NAMALWA (cell line): ENCODE measurements at places on chromosomes 4 and X.

DNA sequence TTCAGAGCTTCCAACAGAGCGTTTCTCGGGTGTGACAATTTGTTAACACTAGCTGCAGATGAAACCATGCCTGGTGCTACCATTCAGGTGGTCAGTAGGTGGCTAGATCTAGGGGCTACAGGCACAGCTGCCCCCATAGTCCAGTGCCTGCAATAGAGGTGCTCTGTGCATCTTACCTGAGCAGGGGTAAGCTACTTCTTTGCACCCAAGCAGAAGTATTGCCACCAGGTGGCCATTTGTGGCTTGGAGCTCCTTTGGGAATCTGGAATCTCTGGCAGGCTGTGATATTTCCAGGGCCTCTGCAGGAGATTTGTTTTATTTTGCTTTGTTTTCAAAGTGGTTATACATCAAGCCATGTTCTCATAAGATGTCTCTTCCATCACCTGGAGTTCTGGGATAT, 170.7 kb upstream of the PUDP start:
- DNase-seq = no peak

- DNase-seq = no peak
These were observed 6.0 kb upstream of the BCOR start for GRCh38 chrX:40103565-40104323.

DNA sequence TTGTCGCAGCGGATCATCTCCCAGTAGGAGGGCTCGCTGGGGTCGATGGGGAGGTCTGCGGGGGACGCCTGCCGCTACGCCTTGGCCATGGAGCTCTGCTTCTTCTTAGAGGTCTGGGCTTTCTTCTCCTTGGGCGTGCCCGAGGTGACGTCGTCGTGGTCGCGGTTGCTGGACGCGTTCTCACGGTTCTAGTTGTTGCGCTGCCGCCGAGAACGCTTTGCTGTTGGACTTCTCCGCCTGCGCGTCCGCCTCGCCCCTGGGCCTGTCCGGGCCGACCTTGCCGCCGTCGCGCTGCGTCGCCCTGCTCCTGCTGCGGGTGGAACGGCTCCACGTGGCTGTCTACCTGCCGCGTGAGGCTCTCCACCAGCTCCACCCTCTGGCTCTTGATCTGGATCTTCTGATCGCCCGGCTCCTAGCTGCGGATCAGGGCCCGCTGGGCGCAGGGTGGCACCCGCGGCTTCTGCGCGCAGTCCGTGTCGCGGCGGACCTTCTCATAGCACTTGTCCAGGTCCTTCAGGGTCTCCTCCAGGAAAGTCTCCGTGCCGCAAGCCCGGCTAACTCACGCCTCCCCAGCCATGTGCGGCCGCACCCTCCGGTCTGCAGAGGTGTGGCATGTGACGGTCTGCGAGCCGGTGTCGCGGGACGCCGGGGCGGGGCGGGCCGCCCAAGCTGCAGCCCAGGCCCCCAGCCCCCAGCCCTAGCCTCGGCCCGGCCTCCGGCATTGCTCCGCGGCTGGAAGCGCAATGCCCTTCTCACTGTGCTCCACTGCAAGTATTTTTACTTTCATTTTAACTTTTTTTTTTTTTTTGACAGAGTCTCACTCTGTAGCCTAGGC, 40.5 kb upstream of the OGT start:
- DNase-seq = no peak

DNA sequence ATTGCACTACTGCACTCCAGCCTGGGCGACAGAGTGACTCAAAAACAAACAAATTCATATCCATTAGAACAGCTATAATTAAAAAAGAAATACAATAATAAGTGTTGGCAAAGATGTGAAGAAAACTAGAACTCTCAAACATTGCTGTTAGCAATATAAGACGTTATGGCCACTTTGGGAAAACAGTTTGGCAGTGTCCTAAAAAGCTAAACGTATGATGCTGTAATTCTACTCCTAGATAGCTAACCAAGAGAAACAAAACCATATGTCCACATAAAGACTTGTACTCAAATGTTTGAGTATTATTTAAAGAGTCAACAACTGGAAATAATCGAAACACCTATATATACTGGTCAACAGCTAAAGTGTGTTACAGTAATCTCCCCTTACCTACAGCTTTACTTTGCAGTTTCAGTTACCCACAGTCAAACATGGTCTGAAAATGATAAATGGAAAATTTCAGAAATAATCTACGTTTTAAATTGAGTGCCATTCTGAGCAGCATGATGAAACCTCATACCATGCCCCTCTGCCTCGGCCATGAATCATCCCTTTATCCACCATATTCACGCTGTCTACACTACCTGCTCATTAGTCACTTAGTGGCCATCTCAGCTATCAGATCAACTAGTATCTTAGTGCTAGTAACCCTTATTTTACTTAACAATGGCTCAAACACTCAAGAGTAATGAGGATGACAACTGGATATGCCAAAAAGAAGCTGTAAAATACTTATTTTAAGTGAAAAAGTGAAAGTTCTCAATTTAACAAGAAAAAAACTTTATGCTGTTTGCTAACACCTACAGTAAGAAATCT, 4.9 kb downstream of the ELF2 start:
- DNase-seq = no peak

- no peak for DNase-seq
These were observed 4.3 kb downstream of the ZXDB start for GRCh38 chrX:57596109-57596508.

GRCh38 chr4:104625706-104626105, 131.0 kb upstream of the CXXC4 start:
- DNase-seq = no peak

GRCh38 chr4:69910016-69910782, 20.7 kb upstream of the CSN1S1 start:
- no peak for DNase-seq

DNA sequence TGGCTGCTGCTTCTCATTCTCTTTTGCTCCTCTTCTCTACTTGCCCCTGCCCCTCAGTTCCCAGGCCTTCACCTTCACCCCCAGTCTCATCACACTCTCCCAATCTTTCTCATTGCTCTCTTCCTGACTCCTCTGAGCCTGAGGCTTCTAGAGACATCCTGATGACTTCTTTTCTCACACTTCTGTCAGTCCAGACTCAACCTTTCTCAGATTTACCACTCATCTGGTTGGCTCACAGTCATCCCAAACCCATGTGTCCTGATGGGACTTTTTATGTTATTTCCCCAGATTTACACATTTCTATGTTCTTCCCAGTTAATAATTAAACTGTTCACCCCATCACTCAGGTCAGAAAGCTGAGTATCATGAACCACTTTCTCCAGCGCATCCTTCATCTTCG, 68.0 kb downstream of the TMA16 start:
- no peak for DNase-seq

DNA sequence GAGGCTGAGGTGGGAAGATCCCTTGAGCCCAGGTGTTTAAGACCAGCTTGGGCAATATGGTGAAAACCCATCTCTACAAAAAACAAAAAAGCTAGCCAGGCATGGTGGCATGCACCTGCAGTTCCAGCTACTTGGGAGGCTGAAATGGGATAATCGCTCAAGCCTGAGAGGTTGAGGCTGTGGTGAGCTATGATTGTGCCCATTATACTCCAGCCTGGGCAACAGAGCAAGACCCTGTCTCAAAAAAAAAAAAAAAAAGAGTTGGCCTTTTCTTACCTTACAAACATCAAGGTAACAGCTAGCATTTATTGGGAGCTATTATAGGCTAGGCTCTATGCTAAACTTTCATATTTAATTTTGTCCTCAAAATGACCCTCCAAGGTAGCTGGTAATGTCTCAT, 43.4 kb downstream of the PTTG2 start:
- DNase-seq = no peak

DNA sequence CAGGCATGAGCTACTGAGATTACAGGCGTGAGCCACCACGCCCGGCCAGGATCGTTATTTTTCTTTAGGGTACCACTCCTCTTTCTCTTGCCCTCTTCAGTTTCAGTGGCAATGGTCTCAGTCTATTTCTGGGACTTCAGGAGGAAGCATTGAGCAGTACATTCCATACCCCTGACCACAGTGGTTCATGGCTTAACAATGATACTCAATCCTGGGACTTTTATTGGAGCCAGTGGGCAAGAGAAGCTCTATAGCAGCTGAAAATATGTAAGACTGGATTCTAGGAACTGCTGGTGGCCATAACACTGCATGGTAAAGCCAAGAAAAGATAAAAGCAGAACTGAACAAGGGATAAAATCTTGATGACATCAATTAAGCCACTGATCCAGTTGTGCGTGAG, 5.8 kb upstream of the CCNA2 start:
- DNase-seq = no peak

GRCh38 chr4:88865046-88865445, 167.4 kb upstream of the NAP1L5 start:
- no peak for DNase-seq

- DNase-seq = peak; percentile 9
These were observed 3.2 kb upstream of the VGLL1 start for GRCh38 chrX:136528645-136529315.

- no peak for DNase-seq
These were observed 6.2 kb downstream of the PRR32 start for GRCh38 chrX:126825566-126826193.

DNA sequence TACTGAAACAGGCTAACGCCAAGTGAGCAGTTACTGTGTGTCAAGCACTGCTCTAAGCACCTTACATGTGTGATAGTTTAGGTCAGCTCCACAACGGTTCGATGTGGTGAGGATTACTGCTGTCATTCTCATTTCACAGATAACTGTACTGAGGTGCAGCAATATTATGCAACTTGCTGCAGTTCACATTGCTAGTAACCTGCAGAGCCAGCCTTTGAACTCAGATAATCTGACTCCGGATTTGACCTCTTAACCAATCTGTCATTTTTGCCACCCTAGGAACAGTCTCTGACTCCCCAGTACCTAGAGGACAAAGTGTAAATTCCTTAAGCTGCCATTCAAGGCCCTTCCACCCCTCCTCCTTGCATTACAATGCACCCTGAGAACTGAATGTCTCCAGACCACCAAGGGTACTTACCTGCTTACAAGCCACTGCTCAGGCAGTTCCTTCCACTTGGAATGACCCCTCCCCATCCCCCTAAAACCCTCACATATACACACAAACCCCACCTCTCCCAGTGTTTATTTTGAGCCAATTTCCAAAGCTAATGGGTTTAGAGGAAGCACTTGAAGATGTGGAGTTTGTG, 24.9 kb downstream of the EFNB1 start:
- DNase-seq = no peak

GRCh38 chr4:179709961-179710624, 2267.9 kb upstream of the AGA start:
- DNase-seq = no peak

GRCh38 chr4:108838451-108838850, 75.6 kb upstream of the ETNPPL start:
- no peak for DNase-seq

DNA sequence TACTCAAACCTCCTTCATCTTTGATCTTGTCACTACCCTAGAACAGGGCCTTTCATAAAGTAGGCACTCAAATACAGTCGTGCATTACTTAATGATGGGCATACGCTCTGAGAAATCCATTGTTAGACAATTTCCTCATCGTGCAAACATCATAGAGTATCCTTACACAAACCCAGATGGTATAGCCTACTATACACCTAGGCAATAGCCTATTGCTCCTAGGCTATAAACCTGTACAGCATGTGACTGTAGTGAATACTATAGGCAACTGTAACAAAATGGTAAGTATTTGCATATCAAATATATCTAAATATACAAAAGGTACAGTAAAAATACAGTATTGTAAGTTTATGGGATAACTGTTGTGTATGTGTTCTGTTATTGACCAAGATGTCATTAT, 31.9 kb downstream of the CLDN2 start:
- no peak for DNase-seq

GRCh38 chr4:94228493-94229216, 21.0 kb downstream of the SMARCAD1 start:
- no peak for DNase-seq

GRCh38 chr4:83569987-83570386, 34.1 kb downstream of the GPAT3 start:
- no peak for DNase-seq

DNA sequence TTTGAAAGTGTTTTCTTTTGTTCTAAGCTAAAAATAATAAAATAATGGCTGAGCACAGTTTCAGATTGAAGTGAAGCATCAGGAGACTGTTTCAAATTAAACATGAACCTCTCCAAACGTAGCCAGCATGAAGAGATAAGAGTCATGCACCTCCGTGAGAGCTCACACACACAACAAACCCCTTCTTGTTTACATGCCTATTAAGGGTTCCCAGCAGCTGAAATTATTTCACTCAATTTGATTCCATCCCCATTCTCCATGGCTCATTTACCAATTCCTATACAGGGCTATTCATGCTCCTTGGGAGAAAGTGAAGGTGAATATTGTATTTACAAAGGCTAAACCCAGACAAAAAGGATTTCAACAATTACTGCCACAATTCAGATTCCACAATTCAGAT, 954.1 kb upstream of the INTU start:
- DNase-seq = no peak

GRCh38 chr4:92678292-92678691, 374.5 kb downstream of the GRID2 start:
- no peak for DNase-seq

GRCh38 chr4:2785613-2786012, 7.3 kb upstream of the SH3BP2 start:
- DNase-seq = peak; percentile 79

- DNase-seq = no peak
These were observed 720.9 kb downstream of the RAPGEF2 start for GRCh38 chr4:159823743-159824142.

DNA sequence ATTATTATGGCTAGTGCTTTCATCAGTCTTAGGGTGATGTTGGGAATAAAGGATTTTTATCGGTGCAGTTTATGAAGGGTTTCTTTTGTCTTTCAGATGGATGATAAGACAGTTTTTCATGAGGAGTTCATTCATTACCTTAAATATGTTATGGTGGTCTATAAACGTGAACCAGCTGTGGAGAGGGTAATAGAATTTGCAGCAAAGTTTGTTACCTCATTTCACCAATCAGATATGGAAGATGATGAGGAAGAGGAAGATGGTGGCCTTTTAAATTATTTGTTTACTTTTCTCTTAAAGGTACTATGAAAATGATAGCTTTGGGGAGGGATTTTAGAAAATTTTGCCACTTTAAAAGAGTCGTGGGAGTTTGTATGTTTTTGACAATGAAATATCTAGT, 1.3 kb downstream of the NCAPG start:
- DNase-seq = peak; percentile 37

GRCh38 chr4:160836431-160836830, 1327.4 kb downstream of the FSTL5 start:
- DNase-seq = no peak

DNA sequence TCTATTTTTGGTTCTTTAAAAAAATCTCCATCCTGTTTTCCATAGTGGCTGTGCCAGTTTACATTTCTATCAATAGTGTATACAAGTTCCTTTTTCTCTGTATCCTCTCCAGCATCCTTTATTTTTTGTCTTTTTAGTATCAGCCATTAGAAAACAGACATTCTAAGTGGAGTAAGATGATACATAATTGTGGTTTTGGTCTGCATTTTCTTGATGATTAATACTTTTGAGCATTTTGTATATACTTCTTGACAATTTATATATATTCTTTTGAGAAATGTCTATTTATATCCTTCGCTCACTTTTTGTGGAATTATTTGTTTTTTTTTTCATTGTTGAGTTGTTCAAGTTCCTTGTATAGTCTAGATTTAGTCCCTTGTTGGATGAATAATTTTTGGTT, 382.2 kb upstream of the SPOCK3 start:
- DNase-seq = no peak

GRCh38 chr4:152408514-152409327, 127.2 kb downstream of the FBXW7 start:
- peak; percentile 70 for DNase-seq
